Cortex of kidney (tissue), 1 donor: ENCODE measurements at places on chromosomes 13 and 19.

DNA sequence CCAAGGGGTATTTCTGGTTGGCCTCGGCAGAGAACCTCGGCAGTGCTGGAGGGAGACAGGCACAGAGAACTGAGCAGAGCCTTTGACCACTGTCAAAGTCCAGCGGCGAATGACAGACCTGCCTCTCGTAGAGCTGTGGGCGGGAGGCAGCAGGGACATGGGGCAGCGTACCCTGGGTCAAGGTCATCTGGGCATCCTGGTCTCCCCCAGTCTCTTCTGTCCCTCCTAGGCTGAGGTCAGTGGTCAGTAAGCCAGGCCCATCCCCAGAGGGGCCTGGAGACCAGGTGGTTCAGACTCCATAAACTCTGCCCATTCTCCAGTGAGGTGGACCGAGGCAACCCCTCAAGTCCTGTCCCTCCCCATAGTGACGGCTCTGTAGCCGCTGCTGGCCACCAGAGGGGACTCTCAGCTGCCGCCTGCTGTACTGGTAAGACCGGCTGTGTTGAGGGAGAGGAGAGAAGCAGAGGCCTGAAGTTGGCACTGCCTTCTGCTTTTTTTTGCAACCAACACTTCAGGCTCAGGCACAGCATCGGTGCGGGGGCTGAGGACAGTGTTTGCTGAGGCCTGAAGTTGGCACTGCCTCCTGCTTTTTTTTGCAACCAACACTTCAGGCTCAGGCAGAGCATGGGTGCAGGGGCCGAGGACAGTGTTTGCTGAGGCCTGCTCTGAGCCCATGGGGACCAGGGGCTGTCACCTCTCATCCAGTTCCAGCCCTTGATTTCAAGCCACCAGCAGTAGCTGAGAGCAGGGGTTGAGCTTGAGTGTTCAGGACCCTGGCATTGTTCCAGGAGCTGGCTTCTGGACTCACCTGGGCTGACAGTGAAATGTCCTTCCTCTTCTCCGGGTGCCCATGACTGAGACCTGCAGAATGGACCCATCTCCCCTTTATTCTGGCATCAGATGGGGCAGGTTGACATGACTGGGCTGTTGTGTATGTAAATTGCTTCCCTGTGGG lies at the start of gene PGLYRP2:
TSS of gene PGLYRP2 (minus strand) at position 111 of the 955 bp plus-strand sequence. CDS start 130 bp downstream, outside the sequence.
- no peak for DNase-seq

DNA sequence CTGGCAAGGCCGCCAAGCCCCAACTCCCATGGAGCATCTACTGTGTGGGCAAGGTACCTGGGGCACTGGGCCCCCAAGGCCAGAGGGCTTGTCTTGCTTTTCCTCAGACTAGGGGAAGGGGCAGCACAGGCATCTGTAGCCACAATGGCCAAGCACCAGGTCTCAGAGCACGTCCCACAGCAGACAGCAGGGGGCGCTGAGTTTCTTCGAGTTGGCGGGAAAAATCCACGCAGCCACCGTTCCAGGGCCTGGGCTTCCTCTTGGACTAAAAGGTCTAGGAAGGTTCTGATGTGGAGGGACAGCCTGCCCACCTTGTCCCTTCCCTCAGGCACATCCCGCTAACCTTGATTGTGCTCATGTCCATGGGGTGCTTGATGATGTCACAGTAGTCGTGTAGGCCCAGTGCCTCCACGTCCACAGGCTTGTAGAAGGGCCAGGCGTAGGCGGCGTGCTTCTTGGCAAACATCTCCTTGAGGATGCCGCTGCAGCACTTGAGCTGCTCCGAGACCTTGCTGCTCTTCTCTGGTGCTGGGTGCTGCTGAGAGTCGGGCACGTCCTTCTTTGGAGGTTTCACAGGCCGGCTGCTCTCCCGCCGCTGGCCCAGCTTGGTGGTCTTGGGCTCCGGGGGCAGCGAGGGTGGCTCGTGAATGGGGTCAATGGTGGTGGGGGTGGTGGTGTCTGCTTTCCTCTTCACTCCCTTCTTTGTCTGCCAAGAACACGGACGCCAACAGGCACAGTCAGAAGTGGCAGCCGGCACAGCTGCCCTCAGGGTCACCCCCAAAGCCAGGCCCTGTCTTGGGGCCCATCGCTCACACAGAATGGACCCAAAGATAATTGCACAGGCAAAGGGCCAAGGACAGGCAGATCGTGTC lies 32.0 kb upstream of the EPHX3 start:
- no peak for DNase-seq

DNA sequence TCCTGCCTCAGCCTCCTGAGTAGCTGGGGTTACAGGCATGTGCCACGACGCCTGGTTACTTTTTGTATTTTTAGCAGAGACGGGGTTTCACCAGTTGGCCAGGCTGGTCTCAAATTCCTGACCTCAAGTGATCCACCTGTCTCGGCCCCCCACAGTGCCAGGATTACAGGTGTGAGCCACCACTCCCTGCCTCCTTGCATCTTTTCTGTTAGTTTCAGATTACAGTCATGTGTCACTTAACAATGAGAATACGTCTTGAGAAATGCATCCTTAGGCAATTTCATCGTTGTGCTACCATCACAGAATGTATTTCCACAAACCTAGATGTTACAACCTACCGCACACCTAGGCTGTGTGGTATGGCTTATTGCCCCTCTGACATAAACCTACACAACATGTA lies 180.4 kb downstream of the TM9SF2 start:
- no peak for DNase-seq

GRCh38 chr19:45958769-45959516 lies 14.7 kb downstream of the NOVA2 start:
- DNase-seq = no peak

GRCh38 chr13:39509616-39510315 lies 93.2 kb downstream of the LHFPL6 start:
- no peak for DNase-seq

GRCh38 chr13:102944821-102945220 lies 99.0 kb downstream of the ERCC5 start:
- DNase-seq = no peak

DNA sequence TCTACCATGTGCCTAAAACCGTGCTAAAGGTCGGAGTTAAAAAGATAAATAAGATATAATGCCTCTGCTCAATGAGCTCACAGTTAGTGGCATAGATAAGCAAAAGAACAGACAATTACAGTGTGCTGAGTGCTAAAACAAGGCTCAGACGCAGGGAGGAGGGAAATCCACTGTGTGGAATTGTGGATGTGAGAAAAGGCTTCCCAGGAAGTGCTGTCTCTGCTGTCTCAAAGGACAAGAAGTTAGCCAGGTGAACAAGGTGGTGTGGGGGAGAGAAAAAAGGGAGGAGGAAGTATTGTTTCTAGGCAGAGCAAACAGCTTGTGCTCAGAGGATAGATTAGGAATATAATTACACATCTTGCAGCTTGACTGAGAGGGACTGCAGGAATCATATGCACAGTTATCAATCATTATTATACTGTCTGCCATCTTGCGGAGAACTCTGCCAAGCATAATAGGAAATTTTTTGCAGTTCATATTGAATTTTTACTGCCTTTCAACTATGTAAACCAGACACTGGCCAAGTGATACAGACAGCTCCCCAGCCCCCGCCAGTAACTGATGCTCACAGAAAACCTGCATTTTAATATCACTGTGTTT lies 9.3 kb downstream of the C13orf42 start:
- no peak for DNase-seq

DNA sequence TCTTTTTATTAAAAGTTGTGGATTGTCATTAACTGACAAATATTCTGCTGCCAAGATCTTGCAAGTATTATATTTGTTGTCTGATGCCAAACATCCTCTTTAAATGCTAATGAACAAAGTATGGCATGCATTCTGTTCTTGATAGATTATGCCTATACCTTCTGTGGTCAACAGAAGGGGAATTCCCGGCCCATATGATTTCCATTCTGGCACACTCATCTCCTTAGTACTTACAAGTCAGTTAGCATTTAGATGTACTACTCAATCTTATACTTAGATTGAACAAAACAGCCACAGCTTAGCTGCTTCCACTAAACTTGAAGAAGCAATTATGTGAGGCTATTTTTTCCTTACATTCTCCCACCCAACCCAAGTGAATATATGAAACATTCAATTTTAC lies 246.1 kb upstream of the DACH1 start:
- DNase-seq = no peak

DNA sequence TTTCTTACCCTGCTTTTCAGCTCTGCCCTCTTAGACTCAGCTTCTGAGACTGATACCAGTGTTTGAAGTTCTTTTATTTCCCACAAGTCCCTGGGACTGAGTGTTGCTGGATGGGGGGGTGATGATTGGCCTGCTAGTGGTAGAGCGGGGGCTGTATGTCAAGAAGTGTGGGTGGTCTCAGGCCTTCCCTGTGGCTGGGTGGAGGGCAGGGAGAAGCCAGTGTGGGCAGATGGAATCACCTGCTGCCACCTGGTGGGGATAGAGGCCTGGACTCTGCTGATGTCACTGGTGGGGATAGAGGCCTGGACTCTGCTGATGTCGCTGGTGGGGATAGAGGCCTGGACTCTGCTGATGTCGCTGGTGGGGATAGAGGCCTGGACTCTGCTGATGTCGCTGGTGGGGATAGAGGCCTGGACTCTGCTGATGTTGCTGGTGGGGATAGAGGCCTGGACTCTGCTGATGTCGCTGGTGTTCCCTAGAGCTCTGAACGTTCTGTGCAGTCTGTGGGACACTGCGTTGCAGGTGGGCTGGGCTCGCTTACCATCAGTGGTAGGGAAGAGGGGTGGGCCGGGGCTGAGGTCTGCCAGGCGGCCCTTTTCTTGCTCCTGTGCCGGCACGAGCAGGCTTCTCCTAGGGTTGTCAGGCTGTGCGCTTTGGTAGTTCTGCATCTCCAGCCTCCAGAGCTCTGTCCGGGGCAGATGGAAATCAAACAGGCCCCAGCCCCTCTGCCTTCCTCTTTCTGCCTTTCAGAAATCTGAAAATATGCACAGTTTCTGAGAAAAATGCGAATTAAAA lies 101.3 kb downstream of the ARHGEF7 start:
- no peak for DNase-seq

DNA sequence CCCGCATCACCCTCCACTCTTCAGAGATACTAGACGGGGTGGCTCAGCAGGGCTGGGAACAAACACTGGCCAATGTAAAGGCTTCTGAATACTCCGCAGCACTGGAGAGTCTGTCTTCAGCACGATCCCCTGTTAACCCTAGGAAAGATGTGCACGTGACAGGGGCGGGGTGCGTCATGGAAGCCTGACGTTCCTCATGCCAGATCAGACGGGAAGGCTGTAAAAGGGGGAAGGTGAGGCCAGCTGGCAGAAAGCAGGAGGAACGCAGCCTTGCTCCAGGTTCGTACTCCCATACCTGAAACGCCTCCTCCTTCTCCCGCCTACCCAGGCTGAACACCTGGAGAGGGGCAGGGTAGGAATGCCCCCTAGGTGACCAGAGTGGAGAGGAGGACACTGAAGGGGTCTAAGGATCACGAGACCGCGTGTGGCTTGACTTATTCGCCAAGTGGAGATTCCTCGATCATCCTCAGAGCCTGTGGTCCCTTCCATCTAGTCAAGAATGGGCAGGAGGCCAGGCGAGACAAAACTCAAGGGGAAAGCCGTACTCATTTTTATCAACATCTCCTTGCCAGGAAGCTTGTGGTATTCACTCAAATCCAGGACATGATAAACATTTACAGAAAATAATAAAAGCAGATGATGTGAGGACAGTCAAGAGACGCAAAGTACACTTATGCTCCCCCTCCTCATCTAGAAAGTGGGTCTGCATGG lies 18.2 kb upstream of the FFAR2 start:
- DNase-seq = no peak

DNA sequence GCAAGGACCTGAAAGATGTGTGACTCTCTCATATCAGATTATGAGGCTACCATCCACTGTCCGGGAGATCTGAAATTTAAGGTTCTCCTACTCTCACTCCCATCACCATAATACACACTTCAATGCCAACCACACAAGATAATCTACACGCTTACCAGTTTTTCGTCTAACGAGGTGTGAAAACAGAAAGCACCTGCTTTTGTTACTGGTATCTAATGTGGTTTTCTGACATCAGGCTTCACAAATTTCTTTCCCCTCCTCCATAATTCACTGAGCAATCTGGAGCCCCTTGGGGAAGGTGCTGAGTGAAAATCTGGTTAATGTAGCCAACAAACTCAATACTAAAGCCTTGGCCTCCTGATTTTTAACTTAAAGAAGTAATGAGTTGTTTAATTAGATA lies 10.1 kb upstream of the LRCH1 start:
- DNase-seq = no peak

DNA sequence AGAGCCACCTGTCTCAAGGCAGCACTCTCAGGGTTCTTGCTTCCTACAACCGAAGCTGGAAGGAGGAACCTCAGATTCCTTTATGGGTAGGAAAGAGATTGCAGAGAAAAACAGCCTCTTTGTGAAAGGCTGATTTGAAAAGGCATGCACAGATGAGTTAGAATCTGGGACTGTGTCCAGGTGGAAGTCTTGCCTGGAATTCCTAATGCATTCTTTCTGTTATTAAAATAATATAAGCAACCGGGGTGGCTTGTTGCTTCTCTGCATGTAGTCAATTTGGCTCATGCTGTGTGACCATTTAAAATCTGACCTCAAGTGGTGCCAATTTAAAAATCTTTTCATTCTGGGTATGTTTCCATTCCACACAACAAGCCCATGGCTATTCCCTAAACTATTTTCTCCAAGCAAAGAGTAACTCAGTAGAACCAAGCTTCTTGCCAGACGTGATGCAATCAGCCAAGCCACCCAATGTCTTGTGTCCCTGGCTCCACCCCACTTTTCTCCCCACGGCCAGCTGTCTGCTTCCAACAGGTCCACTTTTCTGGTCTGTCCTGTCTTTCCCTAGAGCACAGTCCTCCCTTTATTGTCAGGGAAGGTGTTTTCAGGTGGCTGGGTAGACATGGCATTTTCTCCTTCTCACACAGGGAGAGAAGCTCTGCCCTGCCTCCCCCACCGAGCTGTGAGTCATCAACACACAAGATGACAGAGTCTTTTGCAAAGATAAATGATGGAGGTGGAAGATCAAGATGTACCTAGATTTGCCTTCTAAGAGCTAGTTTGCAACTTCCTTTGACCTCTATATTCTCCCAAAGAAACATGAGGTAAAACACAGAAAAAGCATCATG lies 394.3 kb downstream of the FOXO1 start:
- no peak for DNase-seq

GRCh38 chr13:22487932-22488331 lies 692.8 kb upstream of the SGCG start:
- no peak for DNase-seq

DNA sequence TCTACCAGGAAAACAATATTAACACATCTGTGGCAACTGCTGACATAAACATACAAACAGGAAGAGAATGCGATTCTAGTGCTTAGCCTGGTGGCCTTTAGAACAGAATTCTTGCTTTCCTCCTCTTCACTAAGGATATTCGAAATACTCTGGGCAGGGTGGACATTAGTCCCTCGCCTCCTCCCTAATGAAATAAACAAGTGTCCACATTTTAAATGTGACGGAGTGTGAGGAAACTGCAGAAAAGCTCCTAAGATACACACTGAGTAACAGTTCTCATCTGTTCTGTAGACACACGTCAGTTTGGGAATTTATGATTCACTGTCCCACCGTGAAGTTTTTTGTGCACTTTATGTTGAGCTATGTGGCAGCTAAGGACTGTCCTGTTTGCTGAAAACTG lies 639 bp downstream of the STARD13 start:
- DNase-seq = no peak

GRCh38 chr13:42893214-42893671 lies 98.8 kb downstream of the EPSTI1 start:
- DNase-seq = no peak
